ENCODE measurements at places on chromosomes 12 and 14.

DNA sequence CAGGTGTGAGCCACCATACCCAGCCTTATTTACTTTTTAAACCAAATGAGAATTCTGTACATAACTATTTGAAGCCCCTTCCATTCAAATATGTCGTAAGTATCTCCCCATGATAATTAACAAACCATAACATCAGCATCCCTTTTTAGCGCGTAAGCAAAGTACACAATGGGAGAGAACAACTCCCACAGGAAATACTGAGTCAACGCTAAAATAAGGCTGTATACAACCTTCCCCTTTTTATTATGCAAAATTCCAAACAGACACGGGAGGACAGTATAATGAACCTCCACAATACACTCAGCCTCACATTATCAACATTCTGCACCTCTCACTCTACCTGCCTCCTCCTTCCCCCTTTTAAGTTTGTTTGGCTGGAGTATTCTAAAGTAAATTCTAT lies 73.5 kb downstream of the CCDC88C start:
- DNase-seq: no peak

DNA sequence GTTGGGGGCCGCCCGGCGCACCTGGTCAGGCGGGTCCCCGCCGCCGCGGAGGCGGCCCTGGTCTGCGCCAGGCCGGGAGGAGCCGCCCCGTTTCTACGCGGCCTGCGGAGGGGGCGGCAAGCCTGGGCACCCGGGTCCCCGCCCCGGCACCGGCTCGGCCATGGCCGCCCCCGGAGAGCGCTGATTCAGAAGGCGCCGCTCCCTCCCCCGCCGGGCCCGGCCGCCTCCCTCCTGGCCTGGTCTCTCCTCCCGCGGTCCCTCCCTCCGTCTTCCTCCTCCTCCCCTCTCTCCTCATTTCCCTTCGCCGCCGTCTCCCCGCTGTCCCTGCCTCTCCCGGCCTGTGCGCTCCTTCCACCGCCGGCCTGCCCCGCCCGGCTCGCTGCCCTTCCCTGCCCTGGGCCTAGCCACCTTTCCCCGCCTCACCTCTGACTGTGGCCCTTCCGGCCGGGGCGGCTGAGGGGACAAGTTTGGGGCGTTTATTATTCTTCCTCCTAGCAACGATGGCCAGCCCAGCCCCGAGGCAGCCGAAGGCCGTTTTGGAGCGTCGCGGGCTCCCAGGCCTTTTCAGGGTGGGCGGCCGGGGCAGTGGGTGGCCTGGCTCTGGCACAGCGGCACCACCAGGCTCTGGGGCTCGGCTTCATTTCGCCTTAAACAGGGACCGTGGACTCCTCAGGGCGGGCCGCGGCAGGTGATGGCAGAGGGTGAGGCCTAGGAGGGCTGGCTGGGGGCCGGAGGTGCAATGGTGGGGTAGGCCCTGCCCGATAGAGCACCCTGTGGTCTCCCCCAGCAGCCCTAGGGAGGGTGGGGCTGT lies 768 bp downstream of the CEP170B start:
- peak; percentile 59 for DNase-seq

DNA sequence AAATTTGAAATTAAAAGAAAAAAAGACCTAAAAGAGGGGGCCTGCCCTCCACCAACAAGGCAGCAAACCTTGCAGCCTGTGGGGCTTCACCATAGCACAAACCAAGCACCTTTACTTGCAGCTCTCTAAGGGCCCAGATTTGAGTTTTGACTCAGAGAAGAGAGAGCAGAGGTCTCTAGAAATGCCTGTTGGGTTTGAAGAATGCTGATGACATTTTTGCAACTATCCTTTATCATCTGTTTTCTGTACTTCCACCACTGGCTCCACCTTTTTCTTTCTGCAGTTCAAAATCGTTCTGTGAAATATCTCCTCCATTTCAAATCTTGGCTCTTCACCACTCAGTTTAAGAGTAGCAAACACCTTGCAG lies 83.8 kb upstream of the HMGA2 start:
- DNase-seq: no peak

- DNase-seq: no peak
These were observed 228.0 kb upstream of the RTL1 start for GRCh38 chr14:101131451-101131916.

DNA sequence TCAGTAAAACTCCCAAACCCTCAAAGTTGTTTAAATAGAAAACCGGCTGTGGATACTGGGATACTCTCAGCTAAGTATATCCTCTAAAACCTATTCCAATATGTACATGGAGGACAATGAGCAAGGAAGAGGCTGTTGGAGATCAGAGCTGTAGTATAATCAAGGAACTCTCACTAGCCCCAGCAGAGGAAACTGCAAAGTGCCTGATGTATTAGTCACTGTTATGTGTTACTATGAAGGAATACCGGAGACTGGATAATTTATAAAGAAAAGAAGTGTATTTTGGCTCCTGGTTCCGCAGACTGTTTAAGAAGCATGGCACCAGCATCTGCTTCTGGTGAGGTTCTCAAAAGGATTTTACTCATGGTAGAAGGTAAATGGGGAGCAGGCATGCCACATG lies 65.6 kb upstream of the RPL10L start:
- DNase-seq: no peak

DNA sequence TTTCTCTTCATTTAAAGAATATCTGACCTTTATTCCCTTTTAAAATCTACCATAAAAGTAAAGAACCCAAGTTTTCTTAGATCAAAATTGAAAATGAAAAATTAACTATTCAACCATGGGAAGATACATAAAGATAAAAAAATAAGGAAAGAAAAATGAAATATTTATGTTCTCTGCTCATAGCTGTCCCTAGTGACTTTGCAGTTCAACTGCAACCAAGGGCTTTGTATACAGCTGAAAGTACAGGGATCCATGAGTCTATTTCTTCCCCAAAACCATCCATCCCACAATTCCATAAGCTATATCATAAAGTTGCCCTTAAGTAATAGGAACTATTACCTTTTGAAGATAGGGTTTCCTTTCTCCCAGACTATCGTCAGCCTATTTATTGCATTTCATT lies 113.1 kb downstream of the ITPR2 start:
- DNase-seq: no peak

DNA sequence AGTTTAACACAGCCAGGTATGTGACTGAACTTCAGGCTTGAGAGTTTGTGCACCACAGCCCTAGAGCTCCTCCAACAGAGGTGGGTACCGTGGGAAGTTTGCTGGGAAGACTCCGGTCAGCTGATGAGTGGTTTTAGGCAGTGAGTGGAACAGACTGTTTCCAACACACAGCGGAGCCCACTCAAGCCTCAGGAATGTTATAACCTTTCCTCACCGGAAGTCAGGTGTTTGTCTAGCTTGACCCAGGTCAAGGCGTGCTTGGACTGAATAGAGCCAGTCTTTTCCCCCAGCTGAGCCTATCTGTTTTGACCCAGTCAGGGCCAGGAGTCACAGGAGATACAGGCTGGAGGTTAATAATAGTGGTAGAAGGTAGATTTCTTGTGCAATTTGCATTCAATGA lies 138.4 kb upstream of the PARP11 start:
- no peak for DNase-seq

DNA sequence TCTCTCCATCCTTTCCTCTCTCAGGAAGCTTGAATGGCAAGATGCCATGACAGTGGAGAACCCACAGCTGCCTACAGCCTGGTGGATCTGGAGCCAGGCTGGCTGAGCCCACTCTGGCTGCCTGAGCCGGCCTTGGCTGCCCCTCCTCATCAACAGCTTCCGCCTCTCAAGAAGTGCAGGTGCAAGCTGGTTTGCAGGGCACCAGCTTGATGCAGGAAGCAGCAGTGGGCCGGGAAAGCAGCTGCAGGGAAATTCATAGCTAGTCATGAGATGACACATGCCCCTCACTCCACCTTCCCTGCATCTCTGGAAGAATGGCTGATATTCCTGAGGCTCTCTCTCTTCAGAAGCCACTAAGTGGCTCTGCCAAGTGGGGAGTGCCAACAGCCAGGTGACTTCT lies 289.1 kb downstream of the RPS29 start:
- no peak for DNase-seq

DNA sequence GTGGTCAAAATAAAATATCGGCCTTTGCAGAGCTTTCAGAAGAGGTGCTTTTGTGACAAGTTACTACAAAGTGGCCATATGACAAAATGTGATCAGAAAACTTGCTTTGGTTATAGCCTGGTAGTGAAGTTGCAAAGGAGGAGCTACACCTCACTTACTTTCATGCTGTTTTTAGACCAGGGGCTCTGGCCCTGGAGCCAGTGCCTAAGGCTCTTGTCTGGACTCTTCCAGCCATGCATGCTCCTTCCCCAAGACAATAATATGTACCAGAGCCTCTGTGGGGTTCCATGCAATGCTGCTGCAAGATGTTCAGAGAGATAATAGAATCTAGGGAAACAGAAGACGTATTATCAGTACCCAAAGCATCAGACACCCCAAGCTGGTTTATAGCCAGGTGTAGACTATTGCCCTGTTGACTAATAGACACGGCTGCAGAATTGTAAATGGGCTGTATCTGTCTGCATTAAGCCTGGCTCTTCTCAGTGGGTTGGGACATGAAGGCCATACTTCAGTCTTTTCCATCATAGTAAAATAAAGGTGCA lies 88.5 kb downstream of the EGLN3 start:
- DNase-seq: no peak
